ENCODE measurements at places on chromosomes 11 and 22.

GRCh38 chr11:3049430-3050243 lies 7.6 kb downstream of the CARS1 start:
- no peak for DNase-seq

GRCh38 chr22:32802237-32802765 lies 796 bp downstream of the TIMP3 start:
- no peak for DNase-seq

DNA sequence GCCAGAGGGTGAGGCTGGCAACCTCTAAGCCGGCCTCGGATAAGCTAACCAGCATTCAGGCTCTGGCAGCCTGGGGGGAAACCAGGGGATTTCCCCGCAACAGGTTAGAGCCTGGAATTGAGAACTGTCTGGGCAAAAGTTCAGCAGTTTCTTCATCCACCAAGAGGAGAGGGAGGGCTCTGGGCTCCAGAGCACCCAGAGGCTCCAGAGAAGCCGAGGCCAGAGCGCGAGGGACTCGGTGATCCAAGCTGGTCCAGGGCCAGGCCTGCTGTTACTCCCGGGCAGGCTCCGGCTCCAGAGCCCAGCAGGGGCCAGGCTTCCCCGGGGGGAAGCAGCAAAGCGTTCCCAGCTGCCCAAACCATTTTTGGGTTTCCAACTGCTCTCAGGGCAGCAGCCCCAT lies 13.3 kb upstream of the SH3BP1 start:
- no peak for DNase-seq

GRCh38 chr11:13861411-13861810 lies 101.1 kb upstream of the SPON1 start:
- no peak for DNase-seq

- DNase-seq: no peak
These were observed 6.5 kb downstream of the APOL2 start for GRCh38 chr22:36232715-36233401.

DNA sequence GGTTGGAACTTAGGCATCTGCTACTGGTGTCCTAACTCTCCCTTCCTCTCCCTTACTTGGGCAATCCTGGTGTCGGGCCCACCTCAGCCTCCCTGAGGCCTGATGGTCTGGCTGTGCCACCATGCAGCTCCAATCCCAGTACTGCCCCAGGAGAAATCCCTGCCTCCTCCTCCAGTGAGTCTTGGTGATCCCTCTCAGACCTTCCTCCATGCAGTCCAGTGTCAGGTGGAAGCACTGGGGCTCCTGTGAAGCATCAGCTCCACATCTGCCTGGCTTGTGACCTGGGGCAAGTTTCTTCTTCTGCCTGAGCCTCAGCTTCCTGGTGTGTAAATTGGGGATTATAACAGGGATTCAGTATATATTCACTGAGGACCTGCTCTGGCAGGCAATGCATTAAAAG lies 1.8 kb upstream of the PELI3 start:
- DNase-seq: no peak

DNA sequence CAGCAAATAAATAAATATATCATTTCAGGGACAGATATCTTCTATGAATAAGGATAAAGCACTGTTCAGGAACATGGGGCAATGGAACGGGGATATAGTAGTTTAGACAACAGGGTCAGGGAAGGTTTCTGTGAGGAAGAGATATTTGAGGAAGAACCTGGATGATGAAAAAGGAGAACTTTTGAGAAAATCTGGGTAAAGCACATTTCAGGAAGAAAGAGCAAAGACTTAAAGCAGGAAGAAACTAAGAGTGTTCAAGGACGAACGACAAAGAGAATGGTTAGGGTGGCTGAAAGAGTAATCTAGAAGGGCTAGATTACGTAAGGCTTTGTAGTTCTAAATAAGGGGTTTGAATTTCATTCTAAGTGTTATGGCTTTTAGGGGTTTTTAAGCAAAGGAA lies 12.7 kb downstream of the DDI1 start:
- no peak for DNase-seq

DNA sequence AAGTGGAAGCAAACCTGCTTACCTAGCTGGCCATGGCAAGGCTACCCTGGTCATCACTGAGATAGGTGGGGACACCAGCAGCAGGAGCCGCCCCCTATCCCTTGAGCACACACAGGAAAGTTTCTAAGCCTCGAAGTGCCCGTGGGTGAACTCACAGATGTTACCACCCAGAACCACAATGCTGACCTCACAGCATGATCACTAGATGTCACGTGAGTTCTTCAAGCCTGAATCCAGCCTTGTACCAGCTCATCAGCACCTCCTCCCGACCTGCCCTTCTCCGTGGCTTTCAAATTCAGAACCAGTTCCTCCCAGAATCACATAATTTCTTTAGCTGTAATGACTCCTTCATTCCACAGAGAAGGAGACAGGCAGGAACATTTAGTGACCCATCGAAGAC lies 24.7 kb upstream of the TIMP3 start:
- no peak for DNase-seq

GRCh38 chr11:92122561-92122960 lies 102.1 kb upstream of the FAT3 start:
- no peak for DNase-seq

DNA sequence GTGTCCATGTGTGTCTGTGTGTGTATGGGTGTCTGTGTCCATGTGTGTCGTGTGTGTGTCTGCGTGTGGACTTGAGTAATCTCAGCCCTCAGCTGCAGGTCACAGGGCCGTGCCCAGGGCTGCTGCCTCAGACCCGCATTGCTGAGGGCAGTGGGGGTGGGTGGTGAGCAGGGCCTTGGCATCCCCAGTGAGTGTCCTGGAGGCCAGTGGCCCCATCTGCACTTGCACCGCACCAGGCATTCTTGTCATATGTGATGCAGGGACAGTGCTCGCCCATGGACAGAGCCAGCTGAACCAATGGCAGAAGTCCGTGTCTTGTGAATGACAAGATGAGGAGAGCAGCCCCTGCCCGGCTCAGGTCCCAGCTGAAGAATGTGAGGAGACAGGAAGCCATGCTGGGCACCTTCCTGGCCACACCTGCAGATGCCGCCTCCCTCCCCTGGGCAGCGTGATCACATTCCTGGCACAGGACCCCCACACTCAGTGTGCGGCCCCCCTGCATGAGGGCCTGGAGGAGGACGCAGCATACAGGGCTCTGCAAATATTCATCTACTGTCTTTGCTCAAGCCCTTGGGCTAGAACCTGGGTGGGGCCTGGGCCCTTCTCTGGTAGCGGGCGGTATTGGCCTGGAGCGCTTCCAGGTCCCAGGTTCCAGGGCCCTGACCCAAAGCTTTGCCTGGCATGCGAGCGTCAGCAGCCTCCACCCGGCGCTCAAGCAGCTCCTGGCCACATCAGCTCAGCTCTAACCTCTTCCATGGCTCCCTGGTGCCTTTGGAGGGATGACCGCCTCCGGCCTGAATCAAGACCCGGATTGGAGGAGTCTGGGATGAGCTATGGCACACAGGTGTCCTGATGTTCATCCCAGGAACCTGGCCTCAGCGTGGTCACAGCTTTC lies 3.9 kb downstream of the ALDH3B2 start:
- no peak for DNase-seq

GRCh38 chr22:30004694-30005093 lies 75.6 kb upstream of the HORMAD2 start:
- no peak for DNase-seq

DNA sequence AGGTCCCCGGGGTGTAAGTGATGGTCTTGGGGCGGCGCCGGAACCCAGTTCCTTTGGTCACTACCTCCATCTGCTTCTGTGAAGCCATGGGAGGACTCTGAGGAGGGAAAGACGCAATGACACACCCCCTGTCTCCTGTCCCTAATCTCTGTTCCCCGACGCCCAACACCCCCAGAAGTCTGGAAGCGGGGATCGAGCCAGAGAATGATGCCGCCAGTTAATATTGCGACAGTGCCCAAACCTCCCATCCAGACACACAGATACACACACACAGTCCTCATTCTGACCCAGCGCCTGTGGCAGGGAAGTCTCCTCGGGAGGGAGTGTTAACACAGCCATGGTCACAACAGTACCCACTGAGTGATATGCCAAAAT lies 352 bp downstream of the C22orf23 start:
- no peak for DNase-seq

GRCh38 chr11:36622431-36623136 lies 24.5 kb upstream of the RAG2 start:
- peak; percentile 48 for DNase-seq
